ENCODE measurements at places on chromosomes 2 and 18. TPM values are rescaled to one million over a fixed set of nuclear protein-coding genes. Genes with fewer than 3 reads are reported as not detected.

DNA sequence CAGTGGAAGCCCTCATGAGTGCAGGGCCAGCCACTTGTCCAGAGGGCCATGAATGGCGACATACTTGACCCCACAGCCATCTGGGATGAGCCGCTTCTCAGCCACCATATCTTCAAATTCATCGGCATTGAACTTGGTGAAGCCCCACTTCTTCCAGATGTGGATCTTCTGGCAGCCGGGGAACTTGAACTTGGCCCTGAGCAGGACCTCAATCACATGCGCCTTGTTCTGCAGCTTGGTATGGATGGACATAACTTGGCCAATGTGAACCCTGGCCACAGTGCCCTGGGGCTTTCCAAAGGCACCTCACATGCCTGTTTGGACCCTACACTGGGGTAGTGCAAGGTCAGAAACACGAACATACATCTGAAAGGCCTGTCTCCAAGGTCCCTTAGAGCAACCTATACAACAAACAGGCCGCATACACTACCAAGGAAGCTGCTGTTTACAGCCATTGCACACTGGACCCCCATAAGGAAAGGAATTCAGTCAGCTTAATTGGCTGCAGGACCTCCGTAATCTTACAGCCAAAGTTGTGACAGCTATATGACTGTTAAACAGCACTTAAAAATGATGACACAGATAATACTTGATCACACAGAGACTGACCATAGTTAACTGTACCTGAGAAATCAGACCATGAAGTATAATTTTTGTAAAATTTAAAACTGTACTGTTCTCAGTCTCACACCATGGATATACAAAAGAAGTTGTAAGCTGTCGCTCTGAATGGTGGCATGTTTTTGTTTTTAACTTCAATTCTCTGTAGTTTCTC is 53.8 kb downstream of the USP34 start:
- ATAC-seq = no peak

GRCh38 chr2:239318790-239319661 is 81.8 kb downstream of the HDAC4 start:
- peak; percentile 44 for ATAC-seq

DNA sequence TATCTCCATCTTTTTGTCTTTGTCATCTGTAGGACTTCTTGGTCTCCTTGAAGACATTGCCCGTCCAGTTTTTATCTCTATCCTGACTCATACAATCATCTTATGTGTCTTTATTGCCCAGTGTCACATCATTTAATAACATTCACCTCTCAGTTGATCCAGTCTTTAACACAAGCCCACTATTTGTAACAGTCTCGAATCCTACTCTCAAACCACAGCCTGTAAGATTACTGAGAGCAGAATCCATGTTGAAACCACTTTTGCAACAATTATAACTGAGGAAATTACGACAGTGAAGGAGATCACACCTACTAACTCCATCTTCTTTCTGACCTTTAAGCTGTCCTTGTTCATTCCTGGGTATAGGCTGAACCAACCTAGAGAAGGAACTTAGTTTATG is 1206.0 kb upstream of the ZEB2 start:
- ATAC-seq = no peak

Gene ST8SIA5
- total RNA-seq = 0.63 TPM

Gene MATN3
- 0.78 TPM for total RNA-seq
